Kidney tubule cell (primary cell): ENCODE measurements at places on chromosomes 12 and 14.

GRCh38 chr12:42725809-42726208 is 136.3 kb upstream of the PRICKLE1 start:
- DNase-seq: peak; percentile 82

DNA sequence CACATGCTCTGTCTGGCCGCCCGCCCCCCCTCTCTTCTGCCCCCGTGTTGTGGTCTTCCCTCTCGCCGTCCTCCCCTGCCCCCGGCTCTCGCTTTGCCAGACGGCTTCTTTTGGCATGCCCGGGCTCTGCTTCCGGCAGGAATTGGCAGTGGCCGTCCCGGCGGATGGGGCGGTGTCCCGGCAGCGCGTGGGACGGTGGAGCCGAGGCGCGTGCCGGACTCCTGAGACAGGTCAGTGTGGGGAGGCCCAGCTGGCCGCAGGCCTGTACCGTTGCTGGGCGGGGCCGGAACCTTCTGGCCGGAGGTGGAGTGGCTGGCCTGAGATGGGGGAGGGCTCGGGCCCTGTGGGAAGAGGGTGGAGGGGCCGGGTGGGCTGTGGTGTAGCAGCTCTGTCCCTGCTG is 17.1 kb downstream of the KIF26A start:
- no peak for DNase-seq

DNA sequence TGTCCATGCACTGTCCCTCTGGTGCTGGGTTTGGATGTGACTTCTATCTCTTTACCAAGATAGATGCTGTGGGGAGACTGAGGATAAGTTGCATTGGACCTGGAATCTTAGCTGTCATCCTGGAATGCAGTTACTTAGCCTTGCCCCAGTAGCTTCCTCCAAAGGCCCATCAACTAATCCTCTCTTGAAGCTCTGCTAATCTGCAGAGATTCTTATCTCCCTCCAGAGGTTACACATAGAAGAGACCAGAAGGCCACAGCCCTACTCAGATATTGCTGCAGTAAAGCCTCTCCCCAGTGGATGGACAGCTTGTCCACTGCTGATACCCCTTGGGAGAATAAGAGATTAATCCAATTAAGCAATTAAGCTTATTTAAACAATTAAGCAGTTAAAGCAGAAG is 867.2 kb downstream of the BCL11B start:
- no peak for DNase-seq

GRCh38 chr14:95516554-95517181 is at the start of gene SYNE3:
Gene SYNE3 (minus strand): TSS chr14:95516650. CDS start chr14:95475821, 40,829 bp downstream.
- DNase-seq: no peak

- DNase-seq: peak; percentile 18
Measured at GRCh38 chr12:62103748-62104147, 156.5 kb upstream of the USP15 start.

- peak; percentile 57 for DNase-seq
Measured at GRCh38 chr14:45089813-45090212, 5.9 kb downstream of the PRPF39 start.

DNA sequence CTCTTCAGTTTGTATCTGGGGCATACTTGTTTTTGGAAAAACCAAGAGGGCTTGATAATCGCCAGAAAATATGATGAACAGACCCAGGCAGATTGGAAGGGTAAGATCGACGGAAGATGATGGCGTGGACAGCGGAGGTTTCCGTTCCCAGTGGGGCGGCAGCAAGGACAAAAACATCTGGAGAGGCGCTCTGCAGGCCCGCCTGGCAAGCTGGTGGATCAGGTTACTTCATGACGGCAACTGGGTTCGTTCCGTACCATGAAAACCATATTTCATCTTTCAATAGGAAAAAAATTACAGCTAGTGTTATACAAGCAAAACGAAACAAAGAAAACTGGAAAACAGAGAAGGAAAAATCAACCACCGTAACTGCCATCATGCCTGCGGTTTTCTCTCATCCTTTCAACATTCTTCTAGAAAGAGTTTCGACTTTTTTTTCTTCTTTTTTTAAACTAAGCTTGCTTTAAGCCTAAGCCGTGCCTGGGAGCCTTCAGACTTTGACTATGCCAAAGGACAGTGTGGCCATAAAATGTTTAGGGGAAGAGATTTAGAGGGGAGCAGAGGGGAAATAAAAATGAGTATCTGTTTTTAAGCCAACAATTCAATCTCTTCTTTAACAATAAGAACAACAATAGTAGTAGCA is 210.5 kb downstream of the FOXN3 start:
- no peak for DNase-seq

GRCh38 chr12:113246478-113247122 is 25.3 kb downstream of the TPCN1 start:
- peak; percentile 43 for DNase-seq

- peak; percentile 12 for DNase-seq
Measured at GRCh38 chr14:94638339-94638738, 26.1 kb downstream of the SERPINA3 start.

GRCh38 chr12:131860472-131861260 is 32.5 kb downstream of the MMP17 start:
- DNase-seq: peak; percentile 79

GRCh38 chr14:36826614-36827013 is 165.0 kb downstream of the PAX9 start:
- no peak for DNase-seq

DNA sequence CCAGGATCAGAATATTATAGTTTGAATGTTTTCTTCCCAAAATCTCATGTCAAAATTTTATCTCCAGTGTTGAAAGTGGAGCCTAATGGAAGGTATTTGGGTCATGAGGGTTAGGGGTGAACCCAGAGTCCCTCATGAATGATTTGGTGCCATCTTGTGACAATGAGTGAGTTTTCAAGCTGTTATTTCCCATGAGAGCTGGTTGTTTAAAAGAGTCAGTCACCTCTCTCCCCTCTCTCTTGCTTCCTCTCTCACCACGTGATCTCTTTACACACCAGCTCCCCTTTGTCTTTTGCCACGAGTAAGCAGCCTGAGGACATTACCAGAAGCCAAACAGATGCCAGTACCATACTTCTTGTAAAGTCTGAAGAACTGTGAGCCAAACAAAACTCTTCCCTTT is 561.6 kb downstream of the RERGL start:
- DNase-seq: no peak

- peak; percentile 87 for DNase-seq
Measured at GRCh38 chr14:55973285-55973800, 144.9 kb upstream of the PELI2 start.

- DNase-seq: no peak
Measured at GRCh38 chr12:114823724-114824123, 139.7 kb upstream of the TBX3 start.

- no peak for DNase-seq
Measured at GRCh38 chr14:65840118-65840751, 427.7 kb downstream of the FUT8 start.

DNA sequence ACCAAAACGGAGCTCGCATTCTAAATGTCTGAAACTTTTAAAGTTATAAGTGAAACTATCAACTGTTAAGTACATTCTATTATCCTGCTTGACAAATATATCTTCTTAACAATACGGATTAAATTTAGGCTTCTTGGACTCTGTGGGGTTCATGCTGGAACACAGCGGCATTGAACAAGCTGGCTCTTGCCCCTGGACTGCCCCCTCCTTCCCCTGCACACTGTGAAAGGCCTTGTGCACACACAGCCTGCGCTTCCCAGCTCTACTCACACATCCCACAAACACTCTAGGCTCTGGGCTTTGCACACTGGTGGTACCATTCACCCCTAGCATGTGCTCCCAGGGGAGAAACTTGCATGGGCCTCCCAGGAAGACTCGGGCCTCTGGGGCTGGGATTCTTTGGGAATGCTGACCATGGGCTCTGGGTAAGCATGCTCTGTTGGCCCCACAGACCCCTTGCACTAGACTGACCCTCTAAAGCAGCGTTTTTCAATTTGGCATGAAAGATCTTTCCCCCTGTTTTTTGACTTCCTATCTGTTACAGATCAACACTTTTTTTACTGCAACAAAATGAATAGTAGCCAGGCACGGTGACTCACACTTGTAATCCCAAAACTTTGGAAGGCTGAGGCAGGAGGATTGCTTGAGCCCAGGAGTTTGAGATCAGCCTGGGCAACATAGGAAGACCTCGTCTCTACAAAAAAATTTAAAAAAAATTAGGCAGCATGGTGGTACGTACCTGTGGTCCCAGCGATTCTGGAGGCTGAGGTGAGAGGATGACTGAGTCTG is 96.2 kb upstream of the CPM start:
- no peak for DNase-seq

- DNase-seq: no peak
Measured at GRCh38 chr14:78316052-78316451, 145.9 kb downstream of the NRXN3 start.

DNA sequence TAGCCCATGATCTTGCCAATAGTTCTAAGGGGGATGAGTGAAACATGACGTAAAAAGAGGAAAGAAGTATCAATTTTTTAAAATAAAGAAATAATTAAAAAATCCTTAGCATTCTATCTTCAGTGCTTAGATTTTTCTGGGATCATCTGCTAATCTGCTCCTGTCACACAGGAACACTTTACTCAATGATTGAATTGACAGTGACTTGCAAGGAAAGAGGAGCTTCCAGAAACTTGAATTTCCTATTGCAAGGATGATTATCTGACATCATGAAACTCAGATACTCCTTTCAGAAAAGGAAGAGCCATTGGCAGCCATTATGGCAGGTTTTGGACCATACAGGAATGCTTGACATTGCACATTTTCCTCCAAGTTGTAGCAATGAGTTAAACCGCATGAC is 41.4 kb upstream of the PTPRO start:
- DNase-seq: no peak

DNA sequence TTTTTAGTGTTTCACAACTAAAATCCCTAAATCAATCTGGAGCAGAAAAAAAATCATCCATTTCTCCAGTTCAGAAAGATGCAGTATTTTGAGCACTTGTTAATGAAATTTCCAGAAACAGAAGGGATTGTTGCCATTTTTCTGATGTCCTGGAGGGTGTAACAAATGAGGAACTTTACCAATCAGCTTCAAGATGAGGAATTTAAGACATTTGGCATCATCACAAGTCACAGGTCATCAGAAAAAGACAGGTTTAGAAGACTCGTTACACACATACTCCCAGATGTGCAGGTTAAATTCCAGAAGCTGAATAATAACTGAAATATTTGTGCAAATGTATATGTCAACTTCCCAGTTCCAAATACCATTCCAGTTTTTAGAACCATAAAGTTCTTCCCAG is 482 bp upstream of the PSMC1 start:
- peak; percentile 22 for DNase-seq

DNA sequence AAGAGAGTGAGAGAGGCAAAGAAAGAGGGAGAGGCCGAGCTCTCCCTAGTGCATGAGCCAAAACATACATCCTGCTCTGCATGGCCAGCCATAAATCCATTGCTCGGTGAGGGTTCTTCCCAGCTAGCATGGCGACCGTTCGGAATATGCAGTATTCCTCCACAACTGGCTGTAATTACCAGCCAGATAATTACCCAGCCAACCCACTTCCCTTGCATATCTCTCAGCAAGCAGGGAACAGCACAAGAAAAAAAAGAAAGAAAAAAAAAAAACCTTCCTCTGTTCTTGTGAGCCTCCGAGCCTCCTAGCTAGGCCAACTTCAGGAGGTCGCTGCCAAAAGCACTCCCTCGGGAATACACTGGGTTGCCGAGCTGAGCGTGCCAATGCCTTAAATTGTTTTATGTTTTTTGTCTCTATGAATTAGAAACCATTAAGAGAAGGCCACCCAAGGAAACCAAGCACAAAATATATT is 567.9 kb downstream of the MED13L start:
- no peak for DNase-seq

DNA sequence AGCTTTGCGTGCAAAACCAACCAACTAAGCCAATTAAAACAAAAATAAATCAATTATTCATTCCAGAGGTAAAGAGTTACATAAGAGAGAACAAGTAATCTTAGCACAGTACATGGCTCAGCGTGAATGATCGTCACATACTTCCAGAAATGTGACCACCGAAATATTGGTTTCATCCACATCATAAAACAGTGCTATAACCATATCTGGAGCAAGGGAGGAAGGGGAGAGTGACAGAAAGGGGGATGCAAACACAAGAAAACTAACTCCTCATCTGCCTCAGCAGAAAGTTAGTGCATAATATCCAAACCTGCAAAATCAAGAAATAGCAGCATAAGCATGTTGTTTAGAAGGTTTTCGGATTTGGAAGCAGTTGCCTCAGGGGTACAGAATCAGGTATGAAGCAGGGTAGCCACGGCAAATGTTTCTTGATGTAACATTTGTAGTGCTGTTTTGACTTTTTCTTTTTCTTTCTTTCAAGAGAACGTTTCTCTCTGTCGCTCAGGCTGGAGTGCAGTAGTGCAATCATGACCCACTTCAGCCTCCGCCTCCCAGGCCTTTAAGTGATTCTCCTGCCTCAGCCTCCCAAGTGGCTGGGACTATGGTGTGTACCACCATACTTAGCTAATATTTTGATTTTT is 93.9 kb upstream of the EGLN3 start:
- no peak for DNase-seq

DNA sequence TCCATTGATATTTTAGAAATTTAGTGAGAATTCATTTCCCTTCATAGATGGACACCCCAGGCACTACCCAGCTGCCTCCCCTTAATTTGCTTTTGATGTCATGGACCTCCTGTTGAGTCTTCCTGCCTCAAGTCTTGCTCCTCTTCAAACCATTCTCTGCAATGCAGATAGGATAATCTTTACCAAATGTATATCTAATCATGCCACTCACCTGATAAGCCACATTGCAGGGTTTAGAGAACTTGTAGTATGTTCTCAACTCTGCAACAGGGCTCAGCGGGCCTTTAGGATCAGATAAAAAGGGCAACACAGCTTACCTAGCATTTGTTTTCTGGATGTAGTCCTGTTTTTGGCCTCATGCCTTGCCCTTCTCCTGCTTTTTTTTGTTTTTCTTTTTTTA is 234.5 kb downstream of the EMP1 start:
- no peak for DNase-seq

DNA sequence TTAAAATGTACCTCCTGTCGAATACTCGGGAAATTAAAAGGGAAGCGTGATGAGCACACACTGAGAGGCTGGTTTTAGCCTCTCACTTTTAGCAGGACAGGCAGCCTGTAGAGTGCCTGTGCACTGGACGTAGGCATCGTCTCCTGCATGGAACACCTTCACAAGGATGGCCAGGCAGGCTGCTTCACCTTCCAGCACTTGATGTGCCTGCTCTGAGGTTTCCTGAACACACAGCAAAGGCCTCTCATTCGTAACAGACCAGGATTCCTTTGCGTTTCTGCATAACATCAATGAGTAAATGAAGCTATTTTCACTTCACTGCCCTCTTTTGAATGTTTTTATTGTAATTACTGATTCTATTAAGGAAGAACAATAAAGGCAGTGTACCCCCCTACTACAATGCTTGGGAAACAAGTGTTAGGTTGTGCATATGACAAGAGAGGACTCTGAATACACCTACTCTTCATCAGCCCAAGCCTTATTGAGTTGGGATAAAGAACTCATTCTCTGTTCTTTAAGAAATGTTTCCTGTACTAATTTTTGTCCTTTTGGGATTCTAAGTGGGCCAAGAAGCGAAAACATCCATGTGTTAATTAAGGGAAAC is 1077.6 kb upstream of the FOXG1 start:
- DNase-seq: no peak

- DNase-seq: no peak
Measured at GRCh38 chr14:63032076-63032475, 13.2 kb downstream of the KCNH5 start.
